ENCODE measurements at places on chromosomes 6 and 20.

GRCh38 chr6:6931071-6932025 is 176.4 kb upstream of the RREB1 start:
- no peak for DNase-seq

GRCh38 chr6:111651185-111652034 is 45.7 kb upstream of the TRAF3IP2 start:
- no peak for DNase-seq

DNA sequence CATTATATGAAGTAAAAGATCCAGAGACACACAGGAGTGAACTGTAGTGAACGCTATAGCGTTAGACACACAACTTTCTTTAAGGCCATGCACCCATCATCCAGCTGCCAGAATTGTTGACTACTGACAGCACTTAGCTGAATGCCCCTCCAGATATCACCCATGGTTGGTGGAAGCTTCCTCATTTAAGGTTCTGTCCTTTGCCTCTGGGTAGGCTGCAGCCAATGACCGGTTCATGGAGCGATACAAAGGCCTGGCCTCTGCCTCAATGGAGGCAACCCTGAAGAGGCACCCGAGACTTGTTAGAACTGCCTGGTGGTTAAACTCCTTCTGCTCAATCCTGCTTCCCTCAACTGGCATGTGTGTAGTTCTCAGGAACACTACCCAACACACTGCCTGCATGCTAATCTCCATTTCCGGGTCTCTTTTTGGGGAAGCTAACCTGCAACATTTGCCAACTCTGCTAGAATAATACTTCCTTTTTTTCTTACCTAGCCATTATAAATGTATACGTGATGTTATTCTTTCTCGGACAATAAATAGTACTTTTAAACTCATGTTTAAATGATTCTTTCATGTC is 49.8 kb upstream of the THEMIS start:
- DNase-seq: no peak

GRCh38 chr6:136553166-136553787 is 3.1 kb upstream of the MAP7 start:
- DNase-seq: no peak

GRCh38 chr20:53517146-53517545 is 76.5 kb downstream of the ZNF217 start:
- no peak for DNase-seq

DNA sequence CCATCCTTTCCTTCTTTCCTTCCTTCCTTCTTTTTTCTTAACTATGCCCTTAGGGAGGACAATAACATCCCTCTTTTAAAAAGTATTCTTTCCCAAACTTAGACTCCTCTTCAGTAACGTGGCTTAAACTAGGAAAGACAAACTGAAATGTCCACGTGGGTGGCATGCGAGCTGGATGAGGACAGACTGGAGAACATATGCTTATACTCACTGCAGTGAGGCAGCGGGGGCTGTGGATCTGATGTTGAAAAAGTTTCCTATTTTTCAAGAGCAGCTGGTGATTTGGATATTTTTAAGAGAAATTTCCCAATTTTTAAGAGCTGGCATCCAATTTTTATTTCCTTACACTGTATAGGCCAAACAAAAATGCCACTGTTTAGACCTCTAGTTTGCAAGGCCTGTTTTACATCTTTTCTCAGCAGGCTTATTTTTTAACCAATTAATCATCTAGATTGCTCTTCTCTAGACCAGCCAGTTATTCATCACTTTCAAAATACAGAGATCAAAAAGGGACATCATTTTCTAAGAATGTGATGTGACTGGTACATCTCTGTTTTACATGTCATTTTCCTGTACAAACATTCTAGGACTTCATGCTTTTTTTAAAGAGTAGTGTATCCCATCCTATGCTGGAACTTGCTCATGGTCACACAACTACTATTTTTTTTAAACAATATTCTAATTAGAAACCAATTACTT is 226.5 kb downstream of the BTBD9 start:
- no peak for DNase-seq
